ENCODE measurements at places on chromosomes 2 and 18.

- DNase-seq, result no peak
Observed at GRCh38 chr2:190313880-190314279, 5.7 kb downstream of the HIBCH start.

GRCh38 chr18:2406544-2406943 lies 164.8 kb downstream of the METTL4 start:
- no peak for DNase-seq

DNA sequence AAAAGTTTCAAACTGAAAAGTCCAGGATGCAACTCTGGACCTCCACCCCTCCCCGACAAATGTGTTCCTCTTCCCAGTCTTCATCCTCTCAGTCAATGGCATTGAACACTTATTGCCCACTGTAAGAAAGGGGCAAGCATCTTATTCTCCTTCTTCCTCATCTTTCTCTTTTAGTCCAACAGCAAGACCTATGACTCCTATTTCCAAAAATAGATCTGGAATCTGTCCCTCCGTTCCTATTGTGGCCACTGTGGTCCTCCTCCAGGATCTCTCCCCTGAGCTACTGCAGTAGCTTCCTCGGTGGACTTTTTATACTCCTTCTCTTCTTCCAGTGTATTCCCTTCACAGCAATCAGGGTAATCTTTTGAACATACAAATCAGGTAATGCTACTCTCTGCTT lies 28.0 kb upstream of the ARHGAP25 start:
- DNase-seq, result no peak

DNA sequence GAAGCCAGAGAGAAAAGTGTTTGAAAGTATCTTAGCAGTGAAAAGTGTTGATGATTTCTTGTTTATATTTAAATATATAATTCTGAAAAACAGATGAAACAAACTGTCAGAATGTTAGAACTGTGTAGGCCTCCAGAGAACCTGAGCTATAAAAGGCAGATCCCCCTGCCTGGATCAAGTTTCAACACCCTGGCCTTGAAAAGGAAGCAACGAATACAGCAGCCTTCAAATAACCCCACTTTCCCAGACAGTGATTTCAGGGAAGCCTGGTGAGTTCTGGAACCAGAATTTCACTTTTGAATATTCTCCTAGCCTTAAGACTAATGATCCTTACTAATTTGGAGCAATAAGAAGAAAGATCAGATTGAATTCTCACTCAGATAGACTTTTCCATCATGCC lies 13.3 kb upstream of the TRIM43 start:
- DNase-seq, result no peak

DNA sequence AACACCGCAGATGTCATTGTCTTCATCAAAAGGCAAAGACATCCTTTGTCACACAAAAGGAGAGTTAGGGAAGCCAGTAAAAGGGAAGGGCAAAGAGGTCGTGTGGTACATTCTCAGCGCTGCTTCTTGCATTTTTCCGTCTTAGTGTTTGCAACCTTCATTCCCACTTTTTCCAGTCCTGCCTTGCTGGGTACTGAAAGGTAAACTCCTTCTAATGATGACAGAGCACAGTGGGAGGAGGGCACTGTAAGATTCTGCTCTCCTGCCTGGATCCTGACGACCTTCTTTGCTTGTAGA lies 424.3 kb upstream of the MEX3C start:
- no peak for DNase-seq

- no peak for DNase-seq
Observed at GRCh38 chr2:74168739-74169138, 9.9 kb downstream of the MOB1A start.

DNA sequence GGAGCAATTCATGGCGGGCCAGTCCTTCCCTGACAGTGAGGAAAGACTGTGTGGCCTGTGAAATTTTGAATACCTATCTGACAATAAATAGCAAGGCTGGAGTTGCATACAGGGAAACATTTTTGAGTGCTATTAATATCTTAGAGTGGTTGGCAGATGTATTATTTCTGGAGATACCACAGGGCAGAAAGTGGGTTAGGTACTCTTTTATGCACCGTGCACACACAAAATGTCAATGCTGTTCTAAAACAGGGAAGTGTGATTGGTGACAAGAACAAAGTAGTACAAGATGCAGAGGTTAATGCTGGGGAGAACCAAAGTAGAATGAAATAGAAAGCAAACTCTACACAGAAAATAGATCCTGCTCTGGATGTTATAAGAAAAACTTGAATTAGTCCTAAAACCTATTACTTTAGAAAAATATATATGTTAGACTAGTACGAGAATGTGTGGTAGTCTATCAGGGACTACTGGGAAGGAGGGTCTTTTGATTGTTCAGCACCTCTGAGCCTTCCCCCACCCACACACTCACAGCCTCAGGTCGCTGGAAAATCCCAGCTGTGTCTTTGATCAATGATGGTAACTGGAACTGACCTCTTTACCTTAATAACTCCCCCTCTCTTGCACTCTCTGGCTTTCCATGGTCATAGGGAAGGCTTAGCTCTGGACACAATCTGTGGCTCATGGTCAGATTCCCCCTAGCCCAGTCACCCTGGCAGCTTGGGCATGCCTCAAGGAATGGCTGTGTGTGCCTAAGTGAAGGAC lies 58.2 kb downstream of the SERPINB8 start:
- DNase-seq, result no peak

- no peak for DNase-seq
Observed at GRCh38 chr18:48860269-48861180, 90.2 kb downstream of the SMAD7 start.

DNA sequence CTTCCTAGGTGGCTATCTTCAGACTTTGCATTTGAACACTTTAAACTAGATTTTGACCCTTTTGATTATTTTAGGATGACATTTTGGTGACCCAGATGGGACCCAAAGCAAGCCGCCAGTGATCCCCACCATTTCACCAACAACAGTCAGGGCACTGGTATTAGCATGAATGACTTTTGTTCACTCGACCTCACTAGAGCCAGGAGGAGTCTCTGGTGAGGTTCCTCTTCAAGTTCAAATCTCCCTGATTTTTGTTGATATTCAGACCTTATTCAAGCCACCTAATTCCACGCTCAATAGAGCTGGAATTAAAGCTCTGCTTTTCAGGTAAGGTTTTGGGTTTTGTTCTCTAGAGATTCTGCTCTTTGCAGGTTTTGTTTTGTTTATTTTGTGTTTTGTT lies 202.3 kb downstream of the MREG start:
- DNase-seq, result no peak

GRCh38 chr2:210617732-210618330 lies 61.4 kb downstream of the CPS1 start:
- no peak for DNase-seq

DNA sequence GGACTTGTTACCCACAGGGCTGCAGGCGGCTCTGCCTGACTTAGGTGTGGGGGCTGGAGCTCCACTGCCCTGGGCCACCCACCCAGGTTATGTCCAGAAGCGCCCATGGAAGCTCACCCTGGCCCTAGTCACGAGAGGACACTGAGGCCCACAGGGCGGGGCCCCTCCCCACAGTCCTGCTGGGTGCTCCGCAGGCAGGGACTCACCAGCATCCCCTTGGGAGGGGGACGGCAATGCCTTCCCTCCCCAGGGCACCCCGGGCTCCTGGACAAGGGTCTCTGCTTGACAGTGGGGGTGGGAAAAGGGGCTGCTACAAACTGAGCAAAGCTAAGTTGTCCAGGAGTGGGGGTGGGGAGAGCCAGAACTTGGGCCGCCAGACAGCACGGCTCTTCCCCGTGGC lies 60.5 kb downstream of the AQP12A start:
- no peak for DNase-seq

DNA sequence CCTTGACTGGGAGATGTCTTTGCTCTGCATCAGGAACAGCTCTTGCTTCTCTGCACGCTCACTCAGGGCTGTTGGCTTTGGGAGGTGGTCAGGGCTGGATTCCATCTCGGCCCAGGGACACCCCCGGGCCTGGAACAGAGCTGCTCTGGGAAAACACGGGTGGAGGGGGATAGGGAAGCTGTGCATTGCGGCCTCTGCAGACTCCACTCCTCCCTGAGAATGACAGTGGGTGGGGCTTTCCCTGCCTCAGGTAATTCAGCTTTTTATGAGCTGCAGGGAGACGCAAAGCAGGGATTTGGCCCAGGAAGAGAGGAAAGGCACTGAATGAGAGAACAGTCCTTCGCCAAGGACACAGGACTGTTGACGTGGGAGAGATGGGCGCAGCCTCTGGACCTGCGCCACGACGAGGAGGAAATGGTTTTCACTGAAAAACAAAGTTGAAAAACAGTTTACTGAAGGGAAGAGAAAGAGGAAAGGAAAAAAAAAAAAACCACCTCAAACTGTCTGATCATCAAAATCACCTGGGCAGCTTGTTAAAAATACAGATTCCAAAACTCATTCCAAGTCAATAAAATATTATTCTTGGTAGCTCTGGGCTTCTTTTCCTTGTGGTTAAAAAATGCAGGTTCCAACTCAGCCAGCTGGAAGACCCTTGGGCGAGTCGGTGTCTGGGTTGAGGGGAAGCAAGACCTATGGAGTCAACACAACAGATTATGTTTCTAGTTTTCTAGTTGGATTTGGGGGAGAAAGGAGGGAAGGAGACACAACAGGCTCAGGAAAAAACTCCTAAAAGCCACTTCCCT lies 194.0 kb downstream of the ZFP36L2 start:
- DNase-seq, result no peak

GRCh38 chr2:3446381-3446780 lies 66.9 kb downstream of the TRAPPC12 start:
- DNase-seq, result no peak

- no peak for DNase-seq
Observed at GRCh38 chr2:43905871-43906270, 67.1 kb downstream of the ABCG8 start.

DNA sequence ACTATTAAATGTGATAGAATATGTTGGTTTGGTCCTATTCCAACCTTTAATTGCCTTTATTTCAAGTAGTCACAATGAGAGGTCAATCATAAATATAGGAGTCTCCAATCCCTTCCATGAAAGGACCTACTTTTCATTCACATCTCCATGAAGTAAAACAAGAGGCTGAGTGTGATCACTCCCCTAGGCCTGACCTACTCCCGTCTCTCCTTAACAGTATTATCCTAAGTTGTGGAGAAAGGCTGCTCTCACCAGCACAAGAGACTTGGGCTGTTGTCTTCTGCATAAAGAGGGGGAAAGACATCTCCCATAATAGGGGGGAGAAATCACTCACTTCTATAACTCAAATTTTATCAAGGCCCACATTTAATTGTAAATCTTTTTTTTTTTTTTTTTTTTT lies 105.4 kb downstream of the SOS1 start:
- no peak for DNase-seq

GRCh38 chr2:3198119-3198518 lies 179.5 kb downstream of the EIPR1 start:
- no peak for DNase-seq

DNA sequence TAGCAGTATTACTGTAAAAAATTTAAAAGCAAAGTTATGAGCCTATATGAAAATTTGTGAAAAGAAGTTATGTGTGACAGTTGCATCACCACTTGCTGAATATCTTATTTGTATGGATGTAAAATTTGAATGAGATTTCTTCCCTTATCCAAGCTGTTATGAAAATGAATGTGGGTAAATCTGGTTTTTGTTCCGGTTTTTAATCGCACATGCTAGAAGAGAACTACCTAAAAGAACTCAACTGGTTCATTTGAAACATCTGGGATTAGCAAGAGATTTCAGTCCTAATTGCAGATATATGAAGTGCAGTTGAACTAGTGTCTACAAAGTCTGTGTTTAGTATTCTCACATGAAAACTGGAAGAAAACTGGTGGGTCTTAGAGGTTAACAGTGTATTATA lies 467.1 kb upstream of the SPHKAP start:
- DNase-seq, result no peak

- DNase-seq, result no peak
Observed at GRCh38 chr2:106944215-106944614, 58.2 kb upstream of the ST6GAL2 start.

DNA sequence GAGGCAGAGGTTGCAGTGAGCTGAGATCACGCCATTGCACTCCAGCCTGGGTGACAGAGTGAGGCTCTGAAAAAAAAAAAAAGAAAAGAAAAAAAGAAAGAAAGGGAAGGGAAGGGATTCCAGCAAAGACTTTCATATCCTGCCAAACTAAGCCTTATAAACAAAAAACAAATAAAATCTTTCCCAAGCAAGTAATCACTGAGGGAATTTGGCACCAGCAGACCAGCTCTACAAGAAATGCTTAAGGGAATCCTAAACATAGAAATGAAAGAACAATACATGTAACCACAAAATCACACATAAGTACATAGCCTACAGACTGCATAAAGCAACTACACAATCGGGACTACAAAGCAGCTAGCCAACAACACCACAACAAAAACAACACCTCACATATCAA lies 79.1 kb downstream of the TRABD2A start:
- no peak for DNase-seq

DNA sequence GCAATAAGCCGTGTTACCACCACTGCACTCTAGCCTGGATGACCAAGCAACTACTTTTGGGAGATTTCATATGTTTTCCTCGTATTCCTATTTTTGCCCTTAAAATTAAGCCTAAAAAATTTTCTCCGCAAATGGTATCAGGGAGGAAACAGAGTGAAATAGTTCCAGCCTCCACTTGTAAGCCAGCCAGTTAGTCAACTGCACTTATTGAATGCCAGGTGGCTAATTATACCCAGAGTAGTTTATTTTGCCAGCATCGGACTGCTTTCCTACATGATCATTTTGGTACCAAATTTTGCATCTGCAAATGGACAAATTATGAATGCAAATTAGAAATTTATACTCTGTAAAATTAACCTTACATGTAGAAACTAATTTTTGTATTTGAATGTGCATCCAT lies 90.2 kb upstream of the ARHGAP28 start:
- DNase-seq, result no peak

- DNase-seq, result peak; percentile 99
Observed at GRCh38 chr2:27489498-27490397, at the start of gene IFT172. IFT172 (minus strand) TSS chr2:27489743; CDS start chr2:27489653, 90 bp downstream.

- no peak for DNase-seq
Observed at GRCh38 chr2:14565666-14566065, 66.9 kb upstream of the LRATD1 start.

DNA sequence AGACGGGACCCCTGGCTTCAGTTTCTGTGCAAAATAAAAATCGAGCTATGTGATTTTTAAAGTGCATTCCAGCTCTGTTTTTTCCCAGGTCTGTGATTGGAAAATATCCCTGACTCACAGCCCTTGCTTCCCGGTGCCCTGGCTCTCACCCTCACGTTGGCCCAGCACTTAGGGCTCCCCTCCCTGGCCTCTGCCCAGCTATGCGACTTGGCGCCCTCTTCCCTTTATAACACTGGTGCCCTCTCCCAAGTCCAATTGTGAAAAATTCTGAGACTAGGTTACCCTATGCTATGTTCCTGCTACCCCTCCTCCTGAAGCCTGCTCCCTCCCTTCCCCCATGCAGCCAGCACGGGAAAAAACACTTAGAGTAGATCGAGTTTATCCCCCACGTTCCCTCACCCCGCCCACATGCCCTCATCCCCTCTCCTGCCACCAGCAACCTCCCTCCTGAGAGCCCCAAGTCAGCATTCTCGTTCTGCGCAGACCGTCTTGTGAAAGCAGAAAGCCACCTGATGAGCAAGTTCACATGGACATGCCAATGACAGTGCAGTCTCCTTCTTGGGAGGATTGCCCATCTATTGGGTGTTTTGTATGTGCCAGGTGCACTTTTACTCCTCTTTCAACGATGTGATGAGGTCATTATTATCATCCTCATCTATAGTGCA lies 228.8 kb downstream of the VAPA start:
- no peak for DNase-seq

- peak; percentile 54 for DNase-seq
Observed at GRCh38 chr2:28408764-28409599, 16.3 kb downstream of the FOSL2 start.

- DNase-seq, result no peak
Observed at GRCh38 chr2:235567842-235568241, 74.0 kb downstream of the AGAP1 start.

GRCh38 chr18:10562773-10563160 lies 36.9 kb downstream of the NAPG start:
- no peak for DNase-seq

- no peak for DNase-seq
Observed at GRCh38 chr2:237324405-237324831, 89.5 kb downstream of the COL6A3 start.
